Inflammatory macrophage treated with lipopolysaccharide for 1 hour (primary cell): ENCODE measurements at places on chromosomes 7 and 10.

GRCh38 chr7:14822481-14822854 lies 80.1 kb downstream of the DGKB start:
- no peak for DNase-seq

DNA sequence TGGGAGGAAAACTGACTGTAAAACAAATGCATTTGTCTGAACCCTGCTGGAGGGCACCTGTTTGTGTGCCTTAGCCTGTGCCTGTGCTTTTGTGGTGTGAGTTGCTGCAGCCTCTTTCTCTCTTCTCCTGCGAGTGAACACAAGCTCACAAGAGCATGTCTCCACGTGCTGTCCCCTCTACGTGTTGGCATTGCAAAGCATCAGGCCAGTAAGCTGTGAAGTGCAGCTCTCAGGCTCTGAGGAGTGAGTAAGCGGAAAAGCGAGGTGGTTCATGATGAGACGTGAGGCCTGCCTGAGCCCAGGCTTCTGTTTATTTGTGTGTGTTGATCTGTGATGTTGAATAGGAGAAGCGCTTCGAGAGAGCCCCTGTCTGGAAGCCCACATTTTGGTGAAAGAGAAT lies 85.6 kb upstream of the PDCD4 start:
- no peak for DNase-seq

GRCh38 chr7:43769281-43769680 lies 10.8 kb downstream of the BLVRA start:
- DNase-seq: no peak

- no peak for DNase-seq
Measured at GRCh38 chr10:63494951-63495350, 26.2 kb upstream of the REEP3 start.

GRCh38 chr7:79453558-79454360 lies at the start of gene MAGI2:
Gene MAGI2, minus strand, starts transcription at chr7:79453667. Its CDS starts 347 bp downstream, at chr7:79453320.
- DNase-seq: peak; percentile 15

DNA sequence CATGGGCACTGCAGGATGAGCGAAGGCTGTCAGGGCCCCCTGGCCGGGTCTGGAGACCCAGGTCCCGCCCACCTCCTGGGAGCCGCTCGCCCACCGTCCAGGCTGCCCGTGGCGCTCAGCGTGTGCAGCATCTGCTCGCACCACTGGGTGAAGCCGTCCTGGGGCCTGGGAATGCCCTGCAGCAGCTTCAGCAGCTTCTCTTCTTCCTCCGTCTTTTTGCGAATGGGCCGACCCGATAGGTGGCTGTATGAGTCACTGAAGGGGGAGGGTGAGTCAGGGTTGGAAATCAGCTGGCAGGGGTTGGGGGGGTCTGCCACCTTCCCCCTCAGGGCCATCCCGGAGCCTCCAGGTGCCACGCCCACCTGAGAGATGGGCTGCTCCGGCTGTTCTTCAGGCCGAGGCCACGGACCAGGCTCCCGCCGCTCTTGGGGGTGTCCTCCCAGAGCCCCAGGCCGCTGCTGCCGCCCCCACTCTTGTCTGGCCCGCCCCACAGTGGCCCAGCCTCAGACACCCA lies 8.7 kb downstream of the GNB2 start:
- DNase-seq: no peak

DNA sequence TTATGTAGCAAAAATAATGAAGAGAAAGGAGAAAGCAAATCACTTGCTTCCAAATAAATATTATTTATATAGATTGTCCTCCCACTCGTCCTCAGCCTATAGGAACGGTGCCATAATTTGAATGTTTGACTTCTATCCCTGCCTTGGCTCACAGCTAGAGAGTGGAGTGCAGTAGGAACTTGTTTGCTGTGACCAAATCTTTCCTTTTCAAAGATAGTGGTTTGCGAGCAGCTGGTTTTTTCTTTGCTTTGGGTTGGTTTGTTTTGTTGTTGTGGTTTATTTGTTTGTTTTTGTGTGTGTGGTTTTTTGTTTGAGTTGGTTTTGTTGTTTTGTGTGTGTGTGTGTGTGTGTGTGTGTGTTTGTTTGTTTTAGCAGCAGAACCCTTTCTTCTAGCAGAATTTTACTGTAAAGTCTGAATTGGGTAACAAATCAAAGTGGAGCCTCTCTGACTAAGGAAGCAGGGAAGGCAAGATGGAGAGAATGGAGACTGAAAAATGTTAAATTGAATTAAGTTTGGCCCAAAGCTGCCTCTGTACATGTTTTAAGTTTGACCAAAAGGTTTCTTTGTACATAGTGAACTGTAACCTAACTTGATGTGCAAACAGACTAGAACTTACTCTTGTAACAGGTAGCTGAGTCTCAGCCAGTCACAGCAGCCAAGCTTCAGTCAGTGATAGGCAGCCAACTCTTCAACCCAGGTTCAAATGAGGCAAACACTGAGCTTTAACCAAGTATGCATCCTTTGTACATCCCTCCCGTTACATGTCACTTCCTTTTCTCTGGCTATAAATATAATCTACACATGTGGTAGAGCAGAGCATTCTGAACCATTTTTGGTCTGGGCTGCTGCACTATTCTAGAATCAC lies 149.5 kb upstream of the LRGUK start:
- DNase-seq: no peak

DNA sequence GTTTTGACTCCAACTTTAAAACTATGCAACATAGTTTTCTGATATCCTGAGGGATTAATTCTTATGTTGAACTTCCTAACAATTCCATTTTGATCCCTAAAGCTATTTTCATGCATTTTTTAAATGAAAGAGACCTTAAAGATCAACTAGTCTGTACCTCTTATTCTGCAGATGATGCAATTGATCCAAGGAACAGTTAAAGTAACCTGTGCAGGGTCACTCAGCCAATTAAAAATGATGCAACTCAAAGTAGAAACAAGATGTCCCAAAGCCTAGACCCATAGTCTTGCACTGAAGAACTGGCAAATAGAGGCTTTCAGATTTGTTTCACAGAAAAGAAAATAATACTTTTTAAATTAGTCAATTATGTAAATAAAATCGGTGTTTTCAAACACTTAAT lies 86.3 kb downstream of the IMMP2L start:
- no peak for DNase-seq

DNA sequence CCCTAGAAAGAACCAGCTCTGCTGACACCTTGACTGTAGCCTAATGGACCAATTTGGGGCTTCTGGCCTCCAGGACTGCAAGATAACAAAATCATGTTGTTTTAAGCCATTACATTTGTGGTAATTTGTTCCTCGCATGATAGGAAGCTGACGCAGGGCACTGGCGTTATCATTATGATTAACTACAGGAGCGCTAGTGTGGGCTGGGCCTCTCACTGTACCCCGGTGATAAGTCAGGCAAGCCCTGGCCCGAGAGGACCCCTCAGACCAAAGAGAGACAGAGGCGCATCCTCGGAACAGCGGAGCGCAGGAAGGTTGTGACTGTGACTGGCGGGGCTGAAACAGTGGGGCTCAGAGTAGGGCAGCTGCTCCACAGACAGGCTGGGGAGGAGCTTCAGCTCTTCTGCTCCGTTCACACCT lies 150.3 kb upstream of the CHST15 start:
- no peak for DNase-seq

DNA sequence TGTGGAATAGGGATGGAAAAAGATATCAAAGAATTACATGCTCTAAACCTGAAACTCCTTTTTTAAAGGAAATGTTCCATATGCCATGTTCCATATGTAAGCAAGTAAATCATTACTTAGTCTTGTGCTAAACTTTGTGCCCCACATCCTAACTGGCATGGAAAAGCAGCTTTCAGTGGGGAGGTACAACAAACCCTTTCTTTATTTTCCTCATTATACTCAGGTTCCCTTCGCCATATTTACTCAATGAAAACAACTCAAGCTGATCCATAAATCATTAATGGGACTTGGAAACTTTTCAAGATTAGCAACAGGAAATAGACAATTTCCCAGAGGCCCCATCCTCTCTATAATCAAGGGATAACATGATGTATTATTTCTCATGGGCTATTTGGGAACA lies 56.0 kb downstream of the GSAP start:
- DNase-seq: no peak

DNA sequence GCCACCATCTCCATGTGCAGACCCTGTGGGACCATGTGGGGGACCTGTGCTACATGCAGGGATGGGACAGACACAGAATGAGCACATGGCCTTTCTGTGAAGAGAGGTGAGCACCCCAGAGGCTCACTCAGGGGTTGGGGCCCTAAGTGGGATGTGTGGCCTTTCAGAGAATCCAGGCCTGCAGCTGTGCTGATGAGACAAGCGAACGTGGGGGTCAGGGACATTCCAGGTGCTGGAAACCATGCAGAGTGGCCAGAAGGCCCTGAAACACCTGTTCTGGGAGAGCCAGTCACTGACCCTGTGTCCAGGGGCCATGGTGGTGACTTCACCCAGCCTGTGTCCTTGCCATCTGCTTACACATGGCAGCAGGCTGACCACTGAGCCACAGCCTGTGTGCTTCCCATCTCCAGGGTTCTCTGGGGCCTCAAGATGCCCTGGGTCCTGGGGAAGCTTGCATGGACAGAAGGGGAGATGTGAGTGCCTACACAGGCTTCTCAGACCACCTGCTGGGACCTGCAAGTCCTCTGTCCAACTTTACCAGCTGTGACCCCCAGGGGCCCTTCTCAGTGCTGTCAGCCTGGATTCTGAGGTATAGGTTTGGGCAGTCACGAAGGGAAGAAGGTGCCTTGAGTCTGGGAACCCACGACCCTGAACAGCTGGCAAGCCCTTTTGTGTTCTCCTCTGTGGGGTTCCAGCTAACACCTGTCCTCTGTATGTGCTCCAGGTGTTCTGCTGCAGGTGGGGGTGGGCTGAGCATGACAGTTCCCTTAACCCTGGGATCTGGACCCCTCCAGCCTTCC lies 17.6 kb downstream of the RAMP3 start:
- DNase-seq: no peak

- peak; percentile 70 for DNase-seq
Measured at GRCh38 chr10:103668351-103669242, 175.1 kb downstream of the NEURL1 start.

- no peak for DNase-seq
Measured at GRCh38 chr7:117908031-117908795, 35.0 kb upstream of the CTTNBP2 start.

GRCh38 chr7:1427064-1427657 lies 32.1 kb downstream of the MICALL2 start:
- DNase-seq: no peak

DNA sequence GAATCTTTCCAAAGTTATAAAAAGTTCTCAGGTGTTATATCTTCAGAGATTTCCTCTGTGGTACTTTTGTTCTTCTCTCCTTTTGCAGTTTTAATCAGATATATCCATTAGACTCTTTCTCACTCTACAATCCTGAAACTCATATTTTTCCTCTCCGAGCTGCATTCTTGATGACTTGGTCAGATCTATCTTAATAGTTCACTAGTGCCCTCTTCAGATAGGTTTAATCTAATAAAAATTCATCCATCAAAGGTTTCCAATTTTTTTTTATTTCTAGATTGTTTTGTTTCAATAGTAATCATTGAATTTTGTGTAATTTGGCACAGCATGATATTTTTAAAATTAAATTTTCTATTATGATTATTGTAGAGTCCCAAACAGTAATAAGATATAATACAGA lies 21.8 kb upstream of the DGKB start:
- no peak for DNase-seq

GRCh38 chr7:41134300-41135255 lies 568.3 kb downstream of the INHBA start:
- DNase-seq: peak; percentile 97

GRCh38 chr10:3654496-3654895 lies 130.5 kb downstream of the KLF6 start:
- DNase-seq: no peak
